Daoy (cell line): ENCODE measurements at places on chromosomes 1 and 21. TPM values are rescaled to one million over a fixed set of nuclear protein-coding genes. Genes with fewer than 3 reads are reported as not detected.

AMY1C gene
- total RNA-seq, result not detected in 2 replicates

C1orf94 gene
- 0.06 TPM in 1 of 2 replicates, not detected in the other for total RNA-seq

PLA2G2F gene
- not detected in 2 replicates for total RNA-seq

CNKSR1 gene
- total RNA-seq, result 1.3 TPM in 2 replicates

GPR37L1 gene
- under 0.01 and 0.06 TPM in 2 replicates for total RNA-seq

TMPRSS15 gene
- 0.03 and 0.23 TPM in 2 replicates for total RNA-seq

LRIG2 gene
- 5.0 and 8.6 TPM in 2 replicates for total RNA-seq

PLPPR5 gene
- total RNA-seq, result 0.03 TPM in 1 of 2 replicates, not detected in the other

KCNQ4 gene
- 0.17 TPM in 1 of 2 replicates, not detected in the other for total RNA-seq

GON4L gene
- 16.0 and 22.5 TPM in 2 replicates for total RNA-seq

MMP23B gene
- total RNA-seq, result 0.17 TPM in 1 of 2 replicates, not detected in the other

PALMD gene
- total RNA-seq, result 2.7 and 4.2 TPM in 2 replicates

SLC25A33 gene
- 12.6 and 17.4 TPM in 2 replicates for total RNA-seq

PRR9 gene
- total RNA-seq, result 0.11 TPM in 1 of 2 replicates, not detected in the other

ZSWIM5 gene
- total RNA-seq, result 1.4 and 1.8 TPM in 2 replicates

OR2T2 gene
- not detected in 2 replicates for total RNA-seq

FHAD1 gene
- 1.0 and 4.8 TPM in 2 replicates for total RNA-seq

LIPI gene
- not detected in 2 replicates for total RNA-seq

TRIM63 gene
- not detected in 2 replicates for total RNA-seq

MAD2L2 gene
- total RNA-seq, result 80.3 and 91.7 TPM in 2 replicates

GRCh38 chr1:20373764-20374163, 83.1 kb downstream of the VWA5B1 start:
- DNase-seq, result no peak

GRCh38 chr1:246295968-246296367, 211.1 kb downstream of the SMYD3 start:
- no peak for DNase-seq

- no peak for DNase-seq
These were observed 14.3 kb downstream of the GMEB1 start for GRCh38 chr1:28682840-28683239.

- DNase-seq, result no peak
These were observed 6.4 kb downstream of the CRABP2 start for GRCh38 chr1:156698995-156699394.

- DNase-seq, result no peak
These were observed 44.3 kb upstream of the LRRC7 start for GRCh38 chr1:69523461-69523860.

DNA sequence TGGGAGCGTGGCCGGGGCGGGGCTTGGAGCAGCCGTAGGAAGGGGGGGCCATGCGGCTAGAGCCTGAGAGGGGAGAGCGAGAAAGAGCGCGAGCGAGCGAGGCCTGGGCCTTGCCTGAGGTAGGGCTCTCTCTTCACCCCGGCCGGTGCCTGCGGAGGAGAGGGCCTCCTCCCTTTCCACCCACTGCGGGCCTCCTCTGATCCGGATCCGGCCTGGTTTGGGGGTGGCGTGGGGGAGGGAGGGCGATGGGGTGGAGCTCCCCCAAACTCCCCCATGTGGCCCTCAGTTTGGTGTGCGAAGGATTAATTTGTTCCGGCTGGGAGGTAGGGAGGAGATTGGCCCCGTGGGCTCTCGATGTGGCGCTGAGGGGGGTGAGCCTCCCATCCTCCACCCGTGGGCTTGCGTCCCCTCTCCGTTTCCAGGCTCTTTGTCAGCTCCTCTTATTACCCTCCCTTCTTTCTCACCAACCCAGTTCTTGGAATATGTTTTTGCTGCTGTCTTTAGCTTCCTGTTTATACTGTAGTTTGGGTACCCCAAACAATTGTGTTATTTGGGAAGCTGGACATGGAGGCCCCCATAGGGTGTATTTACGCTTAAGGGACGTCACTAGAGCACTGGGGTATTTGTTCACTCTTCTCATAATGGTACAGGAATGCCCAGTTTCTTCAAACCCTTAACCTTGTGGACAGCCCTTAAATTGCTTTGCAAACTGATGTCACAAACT, 685 bp downstream of the UBAP2L start:
- peak; percentile 54 for DNase-seq

- DNase-seq, result no peak
These were observed 27.1 kb downstream of the PCAT6 start for GRCh38 chr1:202837746-202838262.

- DNase-seq, result no peak
These were observed 78.9 kb downstream of the MAP3K21 start for GRCh38 chr1:233406339-233406960.

- peak; percentile 69 for DNase-seq
These were observed 7.1 kb downstream of the NBL1 start for GRCh38 chr1:19651141-19651737.

- DNase-seq, result no peak
These were observed 1.7 kb downstream of the GABPB2 start for GRCh38 chr1:151072224-151072623.

DNA sequence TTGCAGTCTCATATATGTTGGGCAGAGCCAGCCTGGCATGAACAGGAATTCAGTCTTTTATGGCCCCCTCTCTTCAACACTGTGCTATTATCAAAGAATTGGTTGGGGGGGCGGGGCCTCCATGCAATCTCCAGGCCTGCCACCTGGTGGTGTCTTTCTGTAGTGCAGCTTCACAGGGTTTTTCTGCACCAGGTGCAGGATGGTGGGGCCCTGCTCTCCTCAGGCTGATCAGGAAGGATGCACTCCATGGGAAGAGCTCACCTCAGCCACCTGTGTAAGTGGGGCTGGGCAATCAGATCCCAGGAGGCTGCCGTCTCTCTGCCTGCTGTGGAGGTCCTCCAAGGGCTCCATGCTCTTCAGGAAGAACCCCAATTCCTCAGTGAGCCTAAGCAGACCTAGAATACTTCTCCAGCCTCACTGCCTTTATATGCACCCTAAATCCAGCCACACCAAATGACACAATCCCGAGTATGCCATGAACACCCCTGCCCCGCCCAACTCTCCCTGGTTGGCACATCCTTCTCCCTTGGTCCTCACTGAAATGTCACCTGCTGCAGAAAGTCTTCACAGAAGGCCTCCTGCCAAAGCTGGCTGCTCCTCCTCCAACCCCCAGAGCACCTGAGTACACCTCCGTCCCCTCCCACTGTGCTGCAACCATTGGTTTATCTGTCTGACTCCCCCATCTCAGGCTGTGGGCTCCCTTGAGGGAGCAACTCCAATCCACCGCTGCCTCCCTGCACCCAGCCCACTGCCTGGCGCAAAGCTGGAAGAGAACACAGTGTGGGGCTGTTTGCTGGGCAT, 16.5 kb downstream of the STK40 start:
- DNase-seq, result peak; percentile 69

GRCh38 chr1:205481629-205482151, 22.8 kb upstream of the CDK18 start:
- DNase-seq, result peak; percentile 76

DNA sequence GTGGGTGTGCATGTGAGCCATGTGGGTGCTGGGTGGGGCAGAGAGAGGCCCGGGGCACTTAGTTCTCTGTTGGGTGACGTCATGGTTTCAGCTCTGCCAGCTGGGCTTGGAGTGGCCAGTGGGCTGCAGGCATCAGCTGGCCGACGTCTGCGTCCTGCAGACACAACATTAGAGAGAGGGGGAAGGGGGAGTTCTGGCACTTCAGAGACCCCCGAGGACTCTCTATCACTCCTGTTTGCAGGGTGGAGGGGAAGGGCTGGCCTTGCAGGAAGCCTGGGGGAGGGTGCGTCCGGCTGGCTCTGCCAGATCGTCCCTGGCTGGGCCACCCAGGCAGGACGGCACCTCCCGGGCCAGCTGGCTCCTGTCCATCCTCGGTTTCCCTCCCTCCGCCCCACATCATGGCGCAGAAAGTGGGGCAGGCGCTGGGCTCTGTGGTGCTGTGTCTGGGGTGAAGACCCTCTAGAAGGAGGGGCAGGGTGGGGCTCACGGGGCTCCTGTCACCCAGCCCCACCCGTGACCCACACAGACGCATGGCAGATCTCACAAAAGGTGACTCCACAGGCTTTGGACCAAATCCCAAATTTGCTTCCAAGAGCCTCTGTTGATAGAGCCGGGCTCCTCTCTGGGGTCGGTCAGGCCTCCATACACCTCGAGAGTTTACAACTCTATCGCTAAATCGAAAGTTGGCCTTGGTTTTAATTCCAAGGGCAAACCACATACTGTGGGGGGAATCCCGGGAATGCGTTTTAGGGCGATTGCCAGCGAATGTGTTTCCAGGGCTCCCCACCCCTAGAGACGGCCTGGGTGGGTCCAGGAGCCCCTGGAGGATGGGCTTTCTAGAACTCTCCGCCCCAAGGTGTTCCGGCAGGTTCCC, 73.4 kb upstream of the TTC34 start:
- peak; percentile 32 for DNase-seq

GRCh38 chr21:34679051-34679450, 10.3 kb downstream of the CLIC6 start:
- DNase-seq, result no peak

DNA sequence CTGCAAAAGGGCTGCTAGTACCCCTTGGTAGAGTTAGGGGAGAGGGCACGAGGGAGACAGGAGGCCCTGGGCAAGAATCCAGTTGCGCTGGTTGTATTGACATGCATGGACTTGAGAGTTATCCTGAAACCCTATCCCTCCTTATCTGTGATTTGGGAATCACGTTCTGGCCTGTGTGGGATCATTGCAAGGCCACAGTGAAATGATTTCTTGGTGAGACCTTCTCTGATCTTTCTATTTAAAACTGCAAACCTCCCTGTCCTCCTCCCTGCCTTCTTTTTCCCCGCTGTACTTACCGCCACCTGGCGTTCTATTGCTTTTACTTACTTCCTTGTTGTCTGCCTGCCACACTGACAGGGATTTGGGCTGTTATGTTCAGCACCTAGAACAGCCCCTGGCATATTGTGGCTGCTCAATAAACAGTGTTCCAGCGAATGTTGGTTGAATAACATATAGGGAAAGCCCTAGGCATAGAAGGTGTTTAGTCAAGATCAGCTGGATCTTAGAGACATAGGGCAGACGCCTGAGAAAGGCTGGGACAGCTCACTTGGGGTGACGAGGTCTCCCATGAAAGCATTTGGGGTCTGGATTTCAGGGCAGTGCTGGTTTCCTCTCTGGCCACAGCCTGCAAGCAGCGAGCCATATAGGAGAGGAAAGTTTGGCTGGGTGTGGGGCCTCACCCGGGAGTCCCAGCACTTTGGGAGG, 25.6 kb downstream of the ALPL start:
- peak; percentile 58 for DNase-seq

DNA sequence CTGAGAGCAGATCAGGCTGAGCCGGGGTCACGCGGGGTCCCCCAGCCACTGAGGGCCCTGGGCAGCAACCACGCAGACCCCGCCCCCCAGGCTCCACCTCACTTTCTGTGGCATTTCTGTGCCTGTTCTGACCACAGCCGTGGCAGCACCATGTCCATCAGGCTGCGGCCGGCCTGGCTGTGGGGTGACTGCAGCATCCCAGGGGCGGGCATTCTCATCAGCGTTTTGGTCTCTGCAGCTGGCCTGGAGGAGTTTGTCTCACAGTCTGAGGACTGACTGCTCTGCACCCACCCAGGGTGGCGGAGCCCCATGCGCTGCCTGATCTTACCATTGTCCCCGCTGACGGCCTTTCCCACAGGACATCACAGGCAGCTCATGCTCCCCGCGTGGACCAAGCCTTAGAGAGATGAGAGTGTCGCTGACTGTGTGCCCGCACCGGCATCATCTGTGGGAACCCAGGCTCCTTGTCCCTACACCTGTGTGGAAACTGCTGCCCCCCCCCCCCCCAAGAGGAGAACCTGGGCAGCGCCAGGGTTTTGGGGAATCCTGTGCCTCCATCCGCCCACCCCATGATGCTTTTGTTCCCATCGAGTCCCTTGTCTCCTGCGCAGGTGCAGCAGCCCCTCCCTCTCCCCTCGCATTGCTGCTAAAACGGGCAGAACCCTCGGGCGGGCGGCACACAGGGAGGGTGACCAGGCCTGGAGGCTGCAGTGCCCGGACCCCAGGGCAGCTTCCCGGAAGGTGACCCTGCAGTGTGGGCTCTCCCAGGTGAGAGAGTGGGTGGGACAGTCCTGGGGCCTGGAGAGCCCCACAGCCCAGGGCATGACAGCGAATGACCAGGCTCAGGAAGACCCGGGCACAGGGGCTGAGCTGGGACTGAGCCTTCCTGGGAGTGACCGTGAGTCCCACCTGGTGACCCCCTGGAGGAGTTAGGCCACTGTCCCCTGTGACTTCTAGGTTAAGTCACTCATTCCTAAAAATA, 1.8 kb downstream of the KRTAP10-1 start:
- peak; percentile 1 for DNase-seq
